Right atrium auricular region (tissue), 2 donors: ENCODE measurements at places on chromosomes 16 and 17. TPM values are rescaled to one million over a fixed set of nuclear protein-coding genes. Genes with fewer than 3 reads are reported as not detected.

The MEIOC gene
- total RNA-seq: not detected

The SMPD3 gene
- 4.4 TPM for total RNA-seq

The ABCA6 gene
- total RNA-seq: 20.0 TPM

DNA sequence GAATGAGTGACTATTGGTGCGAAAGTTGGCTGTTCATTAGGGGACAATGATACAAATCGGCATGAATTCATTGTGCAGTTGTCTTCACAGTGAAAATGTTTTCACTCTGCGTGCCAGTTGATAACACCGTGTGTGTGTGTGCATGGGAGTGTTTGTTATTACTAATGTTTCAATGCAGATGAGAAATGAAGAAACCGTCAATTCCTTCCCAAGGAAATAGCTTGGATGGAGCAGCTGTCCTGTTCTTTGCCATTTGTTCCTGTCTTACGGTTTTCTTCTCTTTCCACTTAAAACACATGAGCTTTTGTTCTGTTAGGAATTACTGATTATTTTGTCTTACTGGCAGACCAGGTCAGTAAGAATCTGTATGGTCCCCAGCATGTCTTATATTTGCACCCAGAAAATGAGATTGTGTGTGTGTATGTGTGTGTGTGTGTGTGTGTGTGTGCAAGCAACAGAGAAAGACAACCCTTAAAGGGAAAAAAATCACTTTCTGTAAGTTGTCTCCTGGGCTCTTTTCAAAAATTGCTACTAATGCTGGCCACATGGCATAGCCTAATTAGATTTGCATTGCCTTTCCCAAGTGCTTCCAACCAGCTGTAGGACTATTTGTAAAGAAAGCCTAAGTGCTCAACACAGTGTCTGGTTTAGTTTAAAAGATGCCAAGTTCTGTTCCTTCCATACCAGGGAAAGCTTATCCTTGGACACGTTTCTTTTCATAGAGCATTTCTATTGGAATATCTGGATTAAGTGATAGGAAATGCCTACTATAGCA is 23.8 kb downstream of the SHISA9 start:
- DNase-seq: no peak

DNA sequence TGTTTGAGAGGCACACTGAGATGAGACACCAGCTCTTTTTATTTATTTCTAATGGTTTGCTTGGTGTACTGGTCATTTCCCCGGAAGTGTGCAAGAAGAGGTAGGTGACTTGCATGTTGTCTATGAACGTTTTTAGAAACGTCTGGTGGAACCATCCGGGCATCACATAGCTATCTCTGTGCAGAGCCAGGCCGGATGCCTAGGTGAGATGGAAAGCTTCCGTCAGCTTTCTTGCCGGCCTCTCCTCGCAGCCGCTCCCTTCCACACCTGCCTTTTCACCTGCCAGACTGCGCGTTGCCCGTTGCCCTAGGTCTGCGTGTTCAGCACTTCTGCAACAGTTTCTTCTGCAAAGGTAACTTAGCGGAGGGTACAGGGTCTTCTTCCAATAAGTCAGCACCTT is 416.0 kb downstream of the WWOX start:
- DNase-seq: no peak

DNA sequence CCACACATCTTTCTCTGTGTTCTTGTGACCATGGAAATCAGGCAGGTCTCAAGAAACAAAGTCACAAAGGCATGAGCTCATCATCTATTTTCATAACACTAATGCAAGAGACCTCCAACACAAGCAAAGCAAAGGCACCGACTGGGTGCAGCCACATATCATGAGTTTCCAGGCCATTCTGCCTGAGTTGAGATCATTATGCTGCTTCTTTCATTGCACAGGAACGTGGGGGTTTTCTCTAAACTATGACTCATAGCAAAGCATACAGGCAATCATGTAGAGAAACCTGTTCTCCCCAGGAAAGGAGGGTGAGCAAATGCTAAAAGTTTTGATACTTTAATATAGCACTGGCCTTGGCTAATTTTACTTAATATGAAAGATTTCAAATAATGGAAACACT is 60.7 kb downstream of the GRIN2A start:
- DNase-seq: no peak

DNA sequence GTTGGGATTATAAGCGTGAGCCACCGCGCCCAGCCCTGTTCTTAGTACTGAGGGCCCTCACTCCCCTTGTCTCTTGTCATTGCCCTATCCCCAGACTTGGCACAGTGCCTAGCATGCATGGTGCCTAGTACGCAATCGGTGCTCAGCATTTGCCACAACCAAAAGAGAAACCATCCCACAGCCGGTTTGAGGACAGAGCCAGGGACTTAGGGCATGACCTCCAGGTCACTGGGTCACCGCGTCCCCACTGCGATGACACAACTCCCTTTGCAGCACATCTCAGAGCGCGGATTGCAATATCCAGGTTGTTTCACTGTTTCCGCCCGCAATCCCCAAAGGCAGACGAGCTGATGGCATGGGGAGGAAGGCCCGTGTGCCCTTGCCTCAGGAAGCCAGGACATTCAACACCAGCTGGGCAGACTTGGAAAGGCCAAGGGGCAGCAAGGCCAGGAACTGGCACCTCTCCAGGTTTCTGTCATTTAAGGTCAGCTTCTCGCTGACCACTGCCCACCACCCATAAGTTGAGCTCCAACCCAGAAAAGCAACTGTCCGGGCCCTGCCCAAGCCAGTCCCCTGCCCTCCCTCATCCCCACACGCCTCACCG is 274.5 kb downstream of the MRTFB start:
- DNase-seq: no peak
